ENCODE measurements at places on chromosomes 11 and 22. TPM values are rescaled to one million over a fixed set of nuclear protein-coding genes. Genes with fewer than 3 reads are reported as not detected.

Gene KCNJ11
- 5.2 TPM for total RNA-seq

Gene BIK
- not detected for total RNA-seq

Gene SAA2
- total RNA-seq: 0.99 TPM

Gene HBE1
- total RNA-seq: 1.5 TPM

Gene C11orf24
- 20.8 TPM for total RNA-seq

Data from camera-type eye (tissue), 1 donor.